Erythroblast (primary cell): ENCODE measurements at places on chromosomes 13 and 19.

GRCh38 chr13:99932912-99933311 lies 38.7 kb downstream of the ZIC5 start:
- DNase-seq: no peak

DNA sequence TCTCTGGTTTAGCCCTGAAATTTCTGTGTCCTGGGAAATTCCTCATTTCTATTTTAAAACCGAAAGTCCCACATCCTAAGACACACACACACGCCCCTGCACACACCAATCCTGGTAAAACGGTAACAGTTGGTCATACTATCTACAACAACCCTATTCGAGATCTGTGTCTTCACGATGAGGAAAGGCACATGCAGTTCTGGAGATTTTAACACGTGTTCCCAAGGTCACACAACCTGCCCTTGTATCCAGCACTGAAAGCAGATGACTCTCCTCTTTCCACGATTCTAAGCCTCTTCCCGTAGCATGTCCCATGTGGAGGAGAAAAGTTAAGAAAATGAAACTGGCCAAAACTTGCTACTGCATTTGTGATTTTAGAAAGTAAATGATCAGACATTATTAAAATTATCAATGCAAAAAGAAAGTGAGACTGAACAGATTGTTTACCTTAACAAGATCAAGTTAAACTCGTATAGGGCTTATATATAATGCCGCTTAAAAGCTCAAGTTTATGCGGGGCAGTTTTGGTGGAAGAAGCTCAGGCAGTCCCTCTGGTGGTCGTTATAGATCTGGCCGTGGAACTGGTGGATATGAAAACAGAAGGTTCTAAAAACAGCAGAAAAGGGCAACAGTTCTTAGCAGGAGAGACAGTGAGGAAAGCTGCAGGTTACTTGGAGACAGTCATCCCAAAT lies 32.7 kb downstream of the VSTM1 start:
- no peak for DNase-seq

GRCh38 chr19:6406401-6406800 lies 13.4 kb upstream of the GTF2F1 start:
- no peak for DNase-seq

DNA sequence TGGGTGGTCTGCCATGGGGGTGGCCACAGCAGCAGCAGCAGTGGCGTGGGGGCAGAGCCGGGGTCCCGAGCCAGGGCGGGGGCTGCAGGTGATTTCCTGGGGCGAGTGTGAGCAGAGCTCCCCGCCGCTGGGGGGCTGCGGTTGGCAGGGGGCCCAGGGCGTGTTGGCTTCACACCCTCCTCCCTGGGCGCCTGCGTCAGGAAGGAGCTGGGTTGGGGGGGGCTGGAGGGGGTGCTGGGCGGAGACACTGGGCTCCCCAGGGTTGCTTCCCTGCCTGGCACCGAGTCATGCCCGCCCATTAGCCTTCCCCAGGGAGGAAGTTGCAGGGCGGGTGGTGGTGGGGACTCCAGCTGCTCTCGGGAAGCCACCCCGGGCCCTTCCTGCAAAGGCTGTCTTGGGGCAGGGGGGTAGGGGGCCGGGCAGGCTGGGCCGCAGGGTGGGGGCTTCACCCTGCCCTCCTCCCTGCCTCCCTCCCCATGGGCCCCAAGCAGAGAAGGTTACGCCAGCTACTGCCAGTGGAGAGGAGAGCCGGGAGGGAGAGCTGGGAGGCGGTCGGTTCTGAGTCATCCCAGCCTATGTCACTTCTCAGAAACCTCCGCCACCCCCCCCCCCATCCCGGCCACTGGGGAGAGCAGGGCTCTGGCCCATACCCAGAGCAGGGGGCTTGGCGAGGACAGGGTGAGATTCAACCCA lies 4.6 kb downstream of the MIDN start:
- peak; percentile 91 for DNase-seq

- DNase-seq: peak; percentile 79
Measured at GRCh38 chr19:15294561-15294990, 37.8 kb downstream of the BRD4 start.

DNA sequence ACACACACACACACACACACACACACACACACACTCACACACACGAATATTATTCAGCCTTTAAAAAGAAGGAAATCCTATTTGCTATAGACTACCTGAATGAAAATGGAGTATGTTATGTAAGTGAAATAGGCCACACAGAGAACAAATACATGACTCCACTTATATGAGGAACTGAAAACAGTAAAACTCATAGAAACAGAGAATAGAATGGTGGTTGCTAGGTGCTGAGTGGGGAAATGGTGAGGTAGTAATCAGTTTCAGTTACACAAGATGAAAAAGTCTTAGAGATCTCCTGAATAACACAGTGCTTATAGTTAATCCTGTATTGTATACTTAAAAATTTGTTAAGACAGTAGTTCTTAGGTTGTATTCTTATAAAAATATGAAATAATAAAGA lies 8.2 kb downstream of the ZNF677 start:
- no peak for DNase-seq

DNA sequence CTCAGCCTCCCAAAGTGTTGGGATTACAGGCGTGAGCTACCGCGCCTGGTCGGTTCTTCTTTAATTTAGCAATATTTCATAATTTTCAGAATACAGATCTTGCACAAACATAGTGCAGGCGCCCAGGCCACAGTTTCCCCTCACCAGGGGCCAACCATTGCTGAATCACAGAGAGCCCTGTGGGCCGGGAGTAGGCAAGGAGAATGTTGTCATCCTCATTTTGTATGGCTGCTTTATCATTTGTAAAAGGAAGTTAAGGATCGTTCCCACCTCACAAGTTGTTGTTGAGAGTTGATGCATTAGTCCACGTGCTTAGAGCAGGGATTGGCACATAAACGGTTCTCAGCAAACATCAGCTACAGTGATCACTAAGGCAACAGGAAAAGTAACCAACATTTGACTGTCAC lies 30.2 kb downstream of the MEIS3 start:
- DNase-seq: no peak

DNA sequence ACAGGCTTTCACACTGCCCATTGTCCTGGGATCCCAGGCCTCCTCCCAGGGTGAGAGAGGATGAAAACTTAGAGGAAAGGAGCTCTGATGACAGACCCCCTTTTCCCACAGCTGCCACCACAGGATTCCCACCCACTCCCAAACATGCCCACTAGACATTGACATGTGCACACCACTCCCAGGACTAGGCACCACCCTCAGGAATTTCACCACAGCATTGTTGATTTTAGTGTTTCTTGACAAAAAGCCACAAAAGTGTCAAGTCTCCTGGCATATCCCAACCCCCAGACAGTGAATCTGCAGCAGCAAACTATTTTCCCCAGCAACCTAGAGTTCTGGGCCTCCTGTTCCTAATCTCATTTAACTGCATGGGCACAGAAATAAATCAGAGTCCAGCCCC lies 10.1 kb downstream of the ZNF714 start:
- no peak for DNase-seq

GRCh38 chr13:66835040-66835628 lies 395.0 kb downstream of the PCDH9 start:
- DNase-seq: no peak

GRCh38 chr19:355134-355533 lies 10.5 kb upstream of the MIER2 start:
- DNase-seq: no peak

- DNase-seq: no peak
Measured at GRCh38 chr13:73171926-73172325, 113.1 kb downstream of the KLF5 start.

GRCh38 chr19:48417421-48417820 lies 24.0 kb downstream of the GRIN2D start:
- DNase-seq: no peak

DNA sequence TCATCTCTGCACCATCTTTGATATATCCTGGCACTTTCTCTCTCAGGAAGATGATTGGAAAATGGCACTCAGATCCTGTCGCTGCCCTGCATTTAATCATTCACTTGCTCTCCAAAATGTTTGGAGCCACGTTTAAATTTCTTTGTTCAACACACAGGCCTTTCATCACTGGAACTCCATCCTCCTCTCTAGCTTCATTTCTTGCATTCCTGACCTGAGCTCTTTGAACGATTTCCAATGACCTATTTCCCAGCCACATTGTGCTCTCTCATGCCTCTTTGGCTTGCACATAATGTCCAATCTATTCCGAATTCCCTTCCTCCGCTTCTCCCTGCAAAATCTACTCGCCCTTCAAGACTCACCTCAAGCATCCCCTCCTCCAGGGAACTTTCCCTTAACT lies 287.4 kb upstream of the NBEA start:
- DNase-seq: no peak

- no peak for DNase-seq
Measured at GRCh38 chr13:75910591-75910990, 274.5 kb downstream of the LMO7 start.

GRCh38 chr13:110945928-110946570 lies 31.2 kb upstream of the ANKRD10 start:
- no peak for DNase-seq

GRCh38 chr13:77437267-77437666 lies 98.2 kb upstream of the SCEL start:
- no peak for DNase-seq

DNA sequence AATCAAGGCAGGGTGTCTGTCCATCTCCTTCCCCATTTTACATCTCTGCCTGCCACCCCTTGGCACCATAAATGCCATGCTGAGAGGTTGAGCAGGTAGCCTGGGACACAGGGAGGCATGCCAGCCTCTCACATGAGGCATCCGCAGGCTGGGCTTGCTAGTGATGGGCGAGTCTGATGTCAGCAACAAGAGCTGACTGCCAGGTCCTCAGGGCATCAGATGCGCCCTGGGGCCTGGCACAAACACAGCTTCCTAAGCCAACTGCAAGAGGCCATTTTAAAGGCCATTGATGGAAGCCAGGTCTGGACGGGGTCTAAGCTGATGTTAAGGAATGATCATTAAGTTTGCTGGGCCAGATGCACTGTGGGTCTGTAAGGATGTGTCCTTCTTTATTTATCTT lies 34.6 kb downstream of the MYH14 start:
- DNase-seq: no peak

GRCh38 chr19:30029721-30030510 lies 87.9 kb downstream of the URI1 start:
- no peak for DNase-seq

GRCh38 chr13:71499944-71500514 lies 367.0 kb downstream of the DACH1 start:
- no peak for DNase-seq

DNA sequence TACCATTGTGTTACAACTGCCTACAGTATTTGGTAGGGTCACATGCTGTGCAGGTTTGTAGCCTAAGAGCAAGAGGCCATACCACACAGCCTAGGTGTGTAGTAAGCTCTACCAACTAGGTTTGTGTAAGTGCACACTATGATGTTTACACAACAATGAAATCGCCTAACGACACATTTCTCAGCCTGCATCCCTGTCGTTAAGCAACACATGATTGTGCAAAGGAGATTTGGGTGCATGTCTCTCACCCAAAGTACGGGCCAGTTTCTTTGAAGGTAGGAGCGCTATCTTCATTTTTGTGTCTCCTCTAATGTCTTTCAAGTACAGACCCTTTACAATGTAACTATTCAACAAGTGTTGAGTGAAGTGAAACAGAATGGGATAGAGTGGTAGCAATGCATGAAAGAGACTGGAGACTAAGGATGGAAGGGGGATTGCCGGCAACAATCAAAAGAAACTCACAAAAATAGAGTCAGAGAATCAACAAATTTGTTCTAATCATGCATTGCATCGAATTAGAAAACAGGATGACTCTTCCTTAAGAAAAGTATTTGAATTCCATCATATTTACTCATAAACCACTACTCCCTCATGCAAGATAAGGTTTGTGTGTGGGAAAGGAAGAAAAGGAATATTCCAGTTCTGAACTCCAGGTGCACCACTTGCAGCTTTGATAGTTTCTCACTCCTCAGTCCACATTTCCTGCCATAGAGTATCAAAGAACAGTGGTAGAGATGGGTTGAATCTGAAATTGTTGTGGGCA lies 60.2 kb upstream of the TNFRSF19 start:
- no peak for DNase-seq

GRCh38 chr13:75437582-75438318 lies 44.2 kb downstream of the TBC1D4 start:
- DNase-seq: peak; percentile 56

DNA sequence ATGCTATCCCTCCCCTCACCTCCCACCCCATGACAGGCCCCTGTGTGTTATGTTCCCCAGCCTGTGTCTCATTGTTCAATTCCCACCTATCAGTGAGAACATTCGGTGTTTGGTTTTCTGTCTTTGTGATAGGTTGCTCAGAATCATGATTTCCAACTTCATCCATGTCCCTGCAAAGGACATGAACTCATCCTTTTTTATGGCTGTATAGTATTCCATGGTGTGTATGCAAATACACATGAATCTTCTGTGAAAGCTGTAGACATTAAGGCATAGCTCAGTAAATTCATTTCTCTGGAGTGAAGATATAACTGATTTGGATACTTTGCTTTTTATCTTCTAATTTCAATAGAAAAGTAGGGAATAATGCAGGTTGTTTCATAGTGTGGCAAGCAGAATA lies 125.8 kb upstream of the C1QTNF9B start:
- no peak for DNase-seq

DNA sequence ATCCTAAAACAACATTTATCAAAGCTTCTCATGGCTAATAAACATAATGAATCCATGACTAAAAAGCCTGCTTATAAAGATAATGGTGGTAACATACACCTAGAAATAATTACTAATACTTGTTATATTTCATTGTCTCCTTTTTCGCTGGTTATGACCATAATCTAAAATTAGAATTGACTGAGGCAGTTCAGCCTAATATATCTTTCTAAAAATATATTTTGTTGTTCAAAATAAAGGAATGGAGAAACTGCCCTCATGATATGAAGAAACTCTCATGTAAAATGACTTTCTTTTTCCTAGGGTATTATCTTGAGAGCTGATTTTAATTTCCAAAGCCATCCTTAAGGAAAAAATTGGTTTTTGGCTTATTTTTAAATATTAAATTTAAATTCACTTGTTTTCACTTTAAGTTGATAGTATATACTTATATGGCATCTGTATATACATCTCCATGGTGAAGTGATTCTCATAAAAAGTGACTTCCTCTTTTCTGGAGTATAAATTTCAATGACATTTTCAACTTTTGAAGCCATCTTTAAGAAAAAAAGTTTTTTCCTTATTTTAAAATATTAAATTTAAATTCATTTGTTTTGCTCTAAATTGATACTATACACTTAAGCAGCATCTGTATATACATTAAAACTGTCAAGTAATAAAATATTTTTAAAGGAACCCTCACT lies 204.6 kb downstream of the VWA8 start:
- DNase-seq: no peak

- no peak for DNase-seq
Measured at GRCh38 chr13:33319859-33320258, 34.3 kb upstream of the STARD13 start.

- no peak for DNase-seq
Measured at GRCh38 chr19:2608602-2608922, 93.9 kb downstream of the GNG7 start.
